Stimulated activated CD8-positive, alpha-beta memory T cell treated with anti-CD3 and anti-CD28 coated beads, Interleukin-7, amount 100 ng/mL, for 24 hours (primary cell): ENCODE measurements at places on chromosomes 1 and 21.

DNA sequence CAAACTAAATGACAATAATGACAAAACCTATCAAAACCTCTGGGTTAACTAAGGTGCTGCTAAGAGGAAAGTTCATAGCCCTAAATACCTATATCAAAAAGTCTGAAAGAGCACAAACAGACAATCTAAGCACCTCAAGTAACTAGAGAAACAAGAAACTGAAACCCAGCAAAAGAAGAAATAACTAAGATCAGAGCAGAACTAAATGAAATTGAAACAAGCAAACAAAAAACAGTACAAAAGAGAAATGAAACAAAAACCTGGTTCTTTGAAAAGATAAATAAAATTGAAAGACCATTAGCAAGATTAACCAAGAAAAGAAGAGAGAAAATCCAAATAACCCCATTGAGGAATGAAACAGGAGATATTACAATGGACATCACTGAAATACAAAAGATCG, 44.8 kb upstream of the KIAA0040 start:
- no peak for DNase-seq

DNA sequence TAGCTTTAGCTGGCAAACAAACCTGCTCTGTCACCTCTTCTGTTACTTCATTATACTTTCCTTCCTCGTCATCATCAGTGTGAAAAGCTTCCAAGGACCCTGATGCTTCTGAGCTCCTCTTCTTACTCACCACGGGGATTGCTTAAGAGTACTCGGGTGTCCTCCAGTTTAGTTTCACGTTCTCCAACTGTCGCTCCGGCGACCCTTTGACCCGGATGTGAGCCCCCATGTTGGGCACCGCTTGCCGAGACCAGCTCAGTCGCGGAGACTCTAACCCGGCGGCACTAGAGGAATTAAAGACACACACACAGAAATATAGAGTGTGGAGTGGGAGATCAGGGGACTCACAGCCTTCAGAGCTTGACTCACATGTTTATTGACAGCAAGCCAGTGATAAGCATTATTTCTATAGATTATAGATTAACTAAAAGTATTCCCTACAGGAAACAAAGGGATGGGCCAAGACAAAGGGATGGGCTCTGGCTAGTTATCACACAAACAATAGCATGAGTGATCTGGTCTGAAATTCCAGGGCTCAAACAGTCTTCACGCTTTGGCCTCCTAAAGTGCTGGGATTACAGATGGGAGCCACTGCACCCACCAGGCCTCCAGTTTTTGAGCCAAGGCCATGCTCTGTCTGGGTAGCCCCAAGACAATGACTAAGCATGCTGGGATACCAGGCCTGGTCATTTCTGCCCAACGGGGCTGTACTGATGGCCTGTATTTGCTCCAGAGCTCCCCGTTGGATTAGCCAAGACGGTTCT, 30.1 kb upstream of the ENO1 start:
- DNase-seq = no peak

DNA sequence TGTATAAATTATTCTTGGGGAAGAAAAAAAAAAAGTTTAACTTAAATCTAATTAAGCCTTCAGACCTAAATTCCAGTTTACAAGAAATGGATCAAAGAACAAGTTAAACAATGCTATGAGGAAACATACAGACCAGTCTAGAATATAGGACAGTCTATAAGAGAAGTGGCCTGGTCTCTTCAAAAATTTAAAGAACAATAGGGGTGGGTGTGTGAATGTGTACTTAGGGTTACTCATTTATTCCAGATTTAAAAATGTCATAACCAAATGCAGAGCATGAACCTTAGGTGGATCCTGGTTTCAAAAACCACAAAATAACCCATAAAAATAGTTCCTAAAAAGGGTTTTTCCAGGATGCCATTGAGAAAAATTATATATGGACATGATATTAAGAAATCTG, 21.8 kb upstream of the SYNJ1 start:
- DNase-seq = no peak

- DNase-seq = no peak
Observed at GRCh38 chr1:118145721-118146120, 39.3 kb downstream of the SPAG17 start.

- no peak for DNase-seq
Observed at GRCh38 chr1:218345673-218346390, 696 bp downstream of the TGFB2 start.

DNA sequence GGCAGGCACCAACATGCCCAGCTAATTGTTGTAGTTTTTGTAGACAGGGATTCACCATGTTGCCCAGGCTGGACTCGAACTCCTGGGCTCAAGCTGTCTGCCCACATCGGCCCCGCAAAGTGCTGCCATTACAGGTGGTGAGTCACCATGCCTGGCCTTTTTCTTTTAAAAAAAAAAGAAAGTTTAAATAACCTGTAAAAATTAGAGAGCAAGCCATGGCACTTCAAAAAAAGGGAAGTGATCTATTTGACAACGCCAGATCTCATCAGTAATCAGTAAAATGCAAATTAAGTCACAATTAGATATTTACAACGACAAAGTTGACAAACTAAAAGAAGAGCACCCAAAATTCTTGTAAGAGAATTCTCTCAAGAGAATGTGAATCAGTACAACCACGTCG, 2.9 kb upstream of the RBBP5 start:
- DNase-seq = no peak

DNA sequence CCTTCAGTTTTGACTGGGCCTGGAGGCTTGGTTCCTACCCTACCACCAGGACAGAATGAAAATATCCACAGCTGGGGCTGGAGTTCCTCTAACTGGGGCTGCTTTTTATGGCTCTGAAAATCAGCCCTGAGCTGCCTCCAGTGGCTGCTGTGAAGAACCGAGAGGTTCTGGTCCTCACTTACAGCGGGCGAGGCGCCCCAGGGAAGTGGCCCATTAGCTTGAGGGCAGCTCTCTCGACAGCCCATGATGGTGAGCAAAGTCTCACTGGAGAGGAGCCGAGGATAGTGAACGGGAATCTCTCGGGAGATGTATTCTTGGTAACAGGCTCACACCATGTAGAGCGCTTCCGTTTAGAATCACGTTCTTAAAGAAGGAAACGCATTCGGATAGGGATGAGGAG, 459.7 kb downstream of the KIF26B start:
- no peak for DNase-seq

DNA sequence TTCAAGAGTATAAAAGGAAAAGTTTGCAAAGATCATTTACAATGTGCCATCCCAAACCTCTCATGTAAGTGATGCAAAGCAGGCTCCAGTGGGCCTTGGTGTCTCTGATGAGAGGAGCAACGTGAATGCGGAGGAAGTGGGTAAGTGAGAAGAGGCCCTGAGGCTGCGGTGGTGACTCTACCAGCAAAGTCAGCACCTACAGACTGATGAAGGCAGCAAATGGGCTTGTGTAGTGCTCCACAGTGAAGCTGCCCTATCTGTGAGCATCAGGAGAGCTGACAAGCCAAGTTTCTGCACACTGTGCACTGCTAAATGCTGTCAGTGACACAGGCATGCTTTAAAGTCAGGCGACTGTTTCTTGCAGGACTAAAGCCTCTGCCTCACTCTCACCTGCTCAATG, 15.6 kb upstream of the RAP1A start:
- peak; percentile 49 for DNase-seq

- DNase-seq = no peak
Observed at GRCh38 chr21:45184869-45185268, 102.8 kb downstream of the POFUT2 start.

GRCh38 chr21:17900281-17900989, 81.3 kb upstream of the C21orf91 start:
- DNase-seq = no peak

DNA sequence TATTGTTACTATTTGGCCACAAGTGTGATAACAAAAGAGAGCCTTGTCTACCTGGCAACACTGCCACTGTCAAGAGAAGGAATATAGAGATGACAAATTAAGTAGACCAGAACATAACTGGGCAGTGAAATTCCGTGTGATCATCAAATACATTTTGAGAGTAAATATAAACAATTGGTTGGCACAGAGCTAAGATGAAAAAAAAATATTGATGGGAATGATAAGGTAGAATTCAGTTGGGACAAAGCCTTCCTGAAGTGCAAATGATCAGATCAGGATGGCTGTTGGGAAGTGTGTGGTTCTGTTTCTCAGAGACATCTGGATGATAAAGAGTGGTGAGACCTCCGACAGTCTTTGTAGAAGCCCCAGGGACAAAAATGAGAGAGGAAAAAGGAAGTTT, 205.5 kb upstream of the CAMK1G start:
- DNase-seq = no peak

GRCh38 chr21:31213787-31214186, 130.3 kb downstream of the TIAM1 start:
- DNase-seq = no peak

GRCh38 chr1:79193211-79194079, 186.9 kb upstream of the ADGRL4 start:
- DNase-seq = no peak

DNA sequence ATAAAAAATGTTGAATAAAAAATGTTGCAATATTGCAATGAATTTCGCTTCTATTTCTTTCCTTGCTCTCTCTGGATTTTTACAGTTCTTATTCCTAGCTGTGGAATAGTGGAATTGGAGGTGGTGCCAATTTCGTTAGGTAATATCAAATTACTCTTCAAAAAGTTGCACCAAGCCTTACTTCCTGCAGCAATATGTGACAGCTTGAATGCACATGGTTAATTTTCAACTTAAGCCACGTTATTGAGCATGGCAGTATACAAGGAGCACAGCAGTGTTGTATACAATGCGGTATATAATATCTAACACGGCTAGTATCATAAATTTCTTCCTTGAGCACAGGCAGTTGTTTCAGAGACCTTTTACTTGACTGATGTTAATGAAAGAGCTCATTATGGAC, 152.5 kb downstream of the NOS1AP start:
- DNase-seq = no peak

DNA sequence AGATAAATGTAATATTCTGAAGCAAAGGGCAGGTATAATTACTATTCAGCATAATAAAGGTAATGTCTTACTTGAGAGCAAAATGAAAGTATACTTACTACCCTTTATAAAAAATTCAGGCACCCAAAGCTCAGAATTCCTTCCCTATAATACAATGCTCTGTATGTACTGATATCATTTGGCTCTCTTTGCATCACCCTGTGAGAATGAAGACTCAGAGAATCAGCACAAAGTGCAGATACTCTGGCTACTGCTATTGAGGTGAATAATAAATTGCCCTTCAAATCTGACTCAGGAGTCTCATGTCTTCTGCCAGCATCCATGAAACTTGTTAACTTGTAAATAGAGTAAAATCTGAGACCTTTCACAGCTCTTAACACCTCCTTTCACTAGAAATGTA, 108.5 kb upstream of the KCTD3 start:
- DNase-seq = no peak

DNA sequence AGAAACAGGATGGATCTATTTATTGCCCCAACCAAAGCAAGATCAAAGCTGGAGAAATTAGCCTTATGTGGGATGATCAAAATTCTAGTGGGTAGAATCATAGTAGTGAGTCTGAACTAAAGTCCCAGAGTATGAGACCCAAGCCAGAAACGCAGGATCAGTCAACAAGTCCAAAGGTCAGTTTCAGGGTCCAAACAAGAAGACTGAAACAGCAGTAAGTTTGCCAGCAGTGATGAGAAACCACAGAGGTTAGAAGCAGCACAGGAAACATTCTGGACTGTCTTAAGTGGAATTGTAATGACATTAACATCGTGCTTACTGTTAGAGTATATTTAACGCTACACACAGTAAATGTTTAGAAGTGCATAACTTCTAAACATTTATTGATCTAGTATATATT, 251.0 kb downstream of the LRRIQ3 start:
- DNase-seq = no peak

DNA sequence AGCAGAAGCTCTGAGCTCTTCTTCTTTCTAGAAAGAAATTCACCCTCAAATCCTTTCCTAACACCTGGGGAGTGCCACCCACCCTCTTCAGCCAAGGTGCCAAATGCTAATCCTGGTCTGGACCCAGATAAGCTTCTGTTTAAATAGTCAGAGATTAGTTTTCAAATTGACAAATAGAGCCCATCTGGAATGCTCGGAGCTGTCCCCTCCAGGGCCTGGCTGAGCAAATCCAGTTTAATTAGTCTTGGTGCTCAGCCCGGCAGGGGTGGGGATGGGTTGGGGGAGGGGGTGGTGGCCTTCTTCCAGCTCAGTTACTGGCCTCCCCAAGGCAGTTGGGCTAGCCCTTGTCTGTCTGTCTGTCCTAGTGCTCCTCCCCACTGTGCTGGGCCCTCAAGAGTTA, 269.5 kb downstream of the GRIK3 start:
- DNase-seq = no peak

GRCh38 chr21:31887391-31887841, 14.6 kb downstream of the HUNK start:
- no peak for DNase-seq

- DNase-seq = no peak
Observed at GRCh38 chr1:219174460-219175211, 958 bp downstream of the LYPLAL1 start.

DNA sequence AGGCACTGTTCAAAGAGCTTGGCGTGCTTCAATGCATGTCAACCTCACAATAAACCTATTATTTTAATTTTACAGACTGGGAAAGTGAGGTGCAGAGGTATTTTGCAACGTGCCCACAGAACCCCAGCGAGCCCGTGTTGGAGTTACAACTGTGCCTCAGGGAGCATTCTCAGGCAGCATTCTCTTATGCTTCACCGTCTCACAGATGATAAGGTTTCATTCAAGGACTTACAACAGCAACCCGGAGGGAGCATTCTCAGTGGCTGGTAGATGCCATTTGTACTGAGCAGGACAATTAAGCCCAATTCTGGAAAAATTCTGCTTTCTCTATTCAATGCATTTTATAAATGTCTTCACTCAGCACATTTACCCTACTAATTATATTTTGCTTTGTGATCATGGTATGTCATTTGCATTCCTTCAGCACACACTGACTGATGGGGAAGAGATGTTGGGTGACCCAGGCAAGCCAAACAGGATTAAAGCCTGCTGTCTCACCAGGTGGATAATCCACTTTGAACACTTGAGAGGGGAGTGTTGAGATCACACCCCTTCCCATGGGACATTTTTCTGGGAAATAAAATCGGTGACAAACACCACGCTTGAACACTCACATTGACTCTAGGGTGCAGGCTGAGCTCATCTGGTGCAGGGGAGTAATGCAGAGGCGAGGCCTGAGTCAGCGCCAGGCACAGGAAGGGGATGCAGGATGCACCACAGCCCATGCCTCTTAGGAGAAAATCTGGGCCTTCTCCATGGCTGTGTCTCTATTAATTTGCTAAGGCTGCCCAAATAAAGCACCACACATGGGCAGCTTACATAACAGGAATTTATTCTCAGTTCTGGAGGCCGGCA, 113.9 kb downstream of the CLIC6 start:
- DNase-seq = no peak

DNA sequence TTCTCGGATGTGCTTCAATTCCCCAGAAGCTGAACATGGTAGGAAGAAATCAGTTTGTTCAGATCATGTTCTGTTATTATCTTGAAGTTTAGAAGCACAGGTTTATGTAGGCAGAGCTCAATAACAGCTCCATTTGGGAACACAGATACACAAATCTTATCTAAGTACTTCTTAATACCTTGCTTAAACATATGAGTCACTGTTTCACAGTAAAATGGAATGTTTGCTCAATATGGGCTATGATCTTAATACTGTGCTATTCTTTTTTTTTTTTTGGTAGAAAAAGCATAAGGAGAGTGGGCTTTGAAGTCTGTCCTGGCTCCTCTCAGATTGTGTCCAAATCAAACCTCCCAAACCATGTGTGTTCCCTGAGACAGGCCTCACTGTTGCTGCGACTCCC, 13.4 kb downstream of the PROK1 start:
- DNase-seq = no peak
